ENCODE measurements at places on chromosomes 11 and 22.

DNA sequence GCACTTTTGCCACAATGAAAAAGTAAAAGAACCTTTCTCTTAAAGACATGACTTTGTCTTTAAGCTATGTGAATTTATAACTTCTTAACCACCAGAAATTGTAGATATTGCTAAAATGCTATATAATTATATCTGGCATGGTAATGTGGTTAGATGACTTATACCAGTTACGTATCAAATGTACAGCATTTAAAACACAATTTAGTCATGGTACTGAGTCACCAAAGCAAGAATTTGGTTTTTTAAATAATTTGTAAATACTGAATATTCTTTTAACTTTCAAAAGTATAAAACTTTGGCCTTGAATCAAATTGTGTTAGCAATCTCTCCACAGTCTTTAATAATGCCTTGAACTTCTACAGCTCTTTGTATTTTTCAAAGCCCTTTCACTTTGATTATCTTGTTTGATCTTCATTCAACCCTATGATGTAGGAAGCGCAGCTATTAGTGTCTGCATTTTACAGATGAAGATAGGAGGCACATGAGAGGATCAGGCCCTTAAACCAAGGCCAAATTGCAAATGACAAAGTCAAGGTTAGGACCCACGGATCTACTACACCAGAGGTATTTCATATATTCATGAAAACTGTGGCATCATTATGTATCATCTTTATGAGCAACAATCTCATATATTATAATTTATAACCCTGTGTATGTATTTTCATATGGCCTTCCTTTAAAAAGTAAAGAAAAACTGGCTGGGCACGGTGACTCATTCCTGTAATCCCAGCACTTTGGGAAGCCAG, 4.4 kb upstream of the SYTL2 start:
- DNase-seq, result no peak

GRCh38 chr11:70281156-70281609, 10.7 kb downstream of the PPFIA1 start:
- DNase-seq, result no peak

DNA sequence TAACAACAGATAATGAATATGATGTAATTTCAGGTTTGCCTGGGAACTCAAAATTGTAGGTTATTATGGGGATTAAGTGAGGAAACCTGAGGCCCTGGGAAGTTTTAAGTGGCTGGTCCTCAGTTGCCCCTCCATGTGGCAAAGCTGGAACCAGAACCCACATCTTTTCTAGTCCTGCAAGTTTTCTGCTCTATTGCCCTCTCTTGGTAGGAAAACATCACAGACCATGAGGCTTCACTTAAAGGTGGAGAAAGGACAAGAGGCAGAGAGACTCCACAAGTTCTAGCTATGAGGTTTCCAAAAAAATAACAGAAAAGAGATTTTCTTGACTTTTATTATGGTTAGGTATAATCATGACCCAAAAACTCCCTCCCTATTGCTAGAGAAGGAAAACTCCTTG, 115.5 kb upstream of the DDI1 start:
- no peak for DNase-seq

DNA sequence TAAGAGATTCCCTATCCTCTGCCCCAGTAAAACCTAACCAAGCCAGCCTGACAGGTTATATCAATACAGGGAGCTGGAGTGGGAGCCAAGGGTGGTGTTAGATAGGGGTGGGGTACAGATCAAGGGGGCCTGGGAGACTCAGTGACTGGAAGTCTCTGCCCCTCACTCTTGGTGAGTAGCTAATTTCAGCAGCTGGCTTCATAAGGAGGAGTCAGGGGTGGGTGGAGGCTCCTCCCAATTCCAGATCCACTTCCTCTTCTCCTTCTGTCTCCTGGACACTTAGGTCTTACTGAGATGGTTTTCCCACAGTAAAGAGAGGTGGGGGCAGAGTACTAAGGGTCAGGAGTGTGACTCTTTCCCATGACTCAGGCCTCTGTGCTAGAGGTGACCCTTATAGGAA, 1.1 kb upstream of the VSIG2 start:
- DNase-seq, result no peak

DNA sequence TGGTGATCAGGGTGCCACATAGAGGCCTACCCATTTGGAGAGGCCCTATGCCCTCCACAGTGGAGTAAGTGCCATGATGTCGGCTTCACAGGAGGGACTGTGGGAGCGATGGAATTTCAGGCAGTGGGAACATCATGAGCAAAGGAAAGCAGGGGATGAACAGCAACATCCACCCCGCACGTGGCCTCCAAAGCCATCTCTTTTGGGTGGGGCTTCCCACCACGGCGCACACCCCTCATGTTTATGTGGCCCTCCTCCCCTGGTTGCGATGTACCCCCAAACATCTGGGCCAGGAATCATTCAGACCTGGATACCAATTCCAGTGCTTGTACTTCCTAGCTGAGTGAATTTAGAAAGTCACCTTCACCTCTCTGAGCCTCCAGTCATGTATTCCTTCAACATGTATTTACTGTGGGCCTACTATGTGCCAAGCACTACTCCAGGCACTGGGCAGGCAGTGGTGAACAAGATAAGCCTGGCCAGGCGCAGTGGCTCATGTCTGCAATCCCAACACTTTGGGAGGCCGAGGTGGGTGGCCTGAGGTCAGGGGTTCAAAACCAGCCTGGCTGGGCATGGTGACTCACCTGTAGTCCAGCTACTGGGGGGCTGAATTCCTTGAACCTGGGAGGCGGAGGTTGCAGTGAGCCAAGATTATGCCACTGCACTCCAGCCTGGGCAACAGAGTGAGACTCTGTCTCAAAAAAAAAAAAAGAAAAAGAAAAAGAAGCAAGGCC, 1.8 kb upstream of the MAFF start:
- DNase-seq, result no peak

DNA sequence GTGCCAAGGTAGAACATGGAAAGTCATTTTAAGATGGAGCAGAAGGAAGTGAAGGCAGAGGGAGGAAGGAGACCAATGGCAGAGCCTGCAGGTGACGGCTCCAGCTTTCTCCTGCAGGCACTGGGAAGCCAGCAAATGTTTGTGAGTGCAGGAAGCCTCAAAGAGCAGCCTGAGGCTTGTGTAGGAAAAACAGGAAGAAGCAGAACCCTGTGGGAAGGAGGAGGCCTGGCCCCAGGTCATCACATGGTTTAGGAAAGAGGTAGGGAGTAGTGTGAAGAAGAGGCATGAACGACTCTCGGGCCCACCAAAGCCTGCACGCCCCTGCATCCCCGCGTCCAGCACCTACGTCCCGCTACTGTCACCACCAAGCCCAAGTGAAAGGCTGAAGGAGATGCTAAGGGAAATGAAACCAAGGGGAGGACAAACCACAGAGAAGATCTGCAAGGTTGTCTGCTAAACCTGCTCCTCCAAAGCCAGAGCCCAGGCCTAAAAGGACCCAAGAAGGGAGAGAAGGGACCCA, 151.5 kb downstream of the CHST1 start:
- DNase-seq, result no peak

DNA sequence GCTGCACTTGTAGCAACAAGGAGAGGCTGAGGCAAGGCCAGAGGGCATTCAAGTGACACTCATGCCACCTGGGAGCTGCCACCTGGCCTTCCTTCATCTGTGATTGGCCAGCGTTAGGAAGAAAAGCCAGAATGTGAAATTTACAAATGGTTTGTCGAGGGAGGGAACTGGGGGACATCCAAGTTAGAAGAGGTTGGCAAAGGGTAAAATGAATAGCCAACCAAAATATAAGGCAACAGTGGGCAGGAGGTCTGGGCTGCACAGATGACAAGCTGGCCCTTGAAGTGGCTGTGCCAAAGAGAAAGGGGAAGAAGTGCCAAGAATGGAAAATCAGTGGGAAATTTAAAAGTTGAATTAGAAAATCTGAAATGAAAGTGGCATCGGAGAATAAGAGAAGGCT, 221.4 kb downstream of the C11orf91 start:
- DNase-seq, result no peak

GRCh38 chr22:50399751-50400331, 56.7 kb downstream of the PPP6R2 start:
- peak; percentile 9 for DNase-seq

DNA sequence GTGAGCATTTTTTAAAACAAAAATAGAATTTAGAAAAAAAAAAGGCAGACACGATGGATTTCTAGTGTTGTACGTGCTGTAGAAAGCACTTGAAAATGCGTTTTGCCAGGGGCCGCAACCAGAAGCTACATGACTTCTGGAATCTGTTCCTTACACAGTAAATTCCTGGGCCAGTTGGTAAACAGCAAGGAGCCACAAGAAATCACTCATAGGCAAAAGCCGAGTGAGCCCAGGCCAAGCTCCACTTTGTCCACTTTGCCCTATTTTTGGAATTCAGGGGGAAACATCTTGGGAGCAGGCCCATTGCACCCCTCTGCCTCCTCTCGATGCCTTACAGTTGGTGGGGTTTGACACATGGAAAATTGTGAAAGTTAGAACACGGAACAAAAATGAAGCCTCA, 4.1 kb upstream of the CELSR1 start:
- DNase-seq, result no peak

GRCh38 chr22:46406349-46406748, 70.8 kb downstream of the TRMU start:
- DNase-seq, result no peak

DNA sequence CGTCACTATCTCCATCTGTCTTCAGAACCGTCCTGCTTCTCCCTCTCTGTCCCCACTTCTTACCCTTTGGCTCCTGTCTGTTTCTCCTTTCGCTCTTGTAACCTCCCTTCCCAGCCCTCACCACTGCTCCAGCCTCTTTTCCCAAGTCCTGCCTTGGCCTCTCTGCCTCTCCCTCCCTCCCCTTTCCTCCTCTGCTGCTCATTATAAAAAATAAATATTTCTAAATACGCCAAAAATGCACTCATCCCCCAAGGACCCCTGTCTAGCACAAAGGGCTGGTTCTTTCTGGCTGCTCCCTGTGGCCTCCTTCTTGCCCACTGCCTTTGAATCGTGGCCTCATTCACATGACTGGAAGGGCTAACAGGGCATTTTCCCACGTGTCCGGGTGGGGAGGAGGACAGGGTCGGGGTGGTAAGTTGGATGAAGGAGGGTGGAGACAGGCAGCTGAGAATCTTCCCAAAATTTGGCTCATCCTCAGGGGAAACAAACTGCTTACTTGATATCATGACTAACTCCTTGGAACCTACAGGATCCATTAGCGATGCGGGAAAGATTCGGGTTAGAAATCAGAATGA, 26.4 kb upstream of the OAF start:
- DNase-seq, result no peak

DNA sequence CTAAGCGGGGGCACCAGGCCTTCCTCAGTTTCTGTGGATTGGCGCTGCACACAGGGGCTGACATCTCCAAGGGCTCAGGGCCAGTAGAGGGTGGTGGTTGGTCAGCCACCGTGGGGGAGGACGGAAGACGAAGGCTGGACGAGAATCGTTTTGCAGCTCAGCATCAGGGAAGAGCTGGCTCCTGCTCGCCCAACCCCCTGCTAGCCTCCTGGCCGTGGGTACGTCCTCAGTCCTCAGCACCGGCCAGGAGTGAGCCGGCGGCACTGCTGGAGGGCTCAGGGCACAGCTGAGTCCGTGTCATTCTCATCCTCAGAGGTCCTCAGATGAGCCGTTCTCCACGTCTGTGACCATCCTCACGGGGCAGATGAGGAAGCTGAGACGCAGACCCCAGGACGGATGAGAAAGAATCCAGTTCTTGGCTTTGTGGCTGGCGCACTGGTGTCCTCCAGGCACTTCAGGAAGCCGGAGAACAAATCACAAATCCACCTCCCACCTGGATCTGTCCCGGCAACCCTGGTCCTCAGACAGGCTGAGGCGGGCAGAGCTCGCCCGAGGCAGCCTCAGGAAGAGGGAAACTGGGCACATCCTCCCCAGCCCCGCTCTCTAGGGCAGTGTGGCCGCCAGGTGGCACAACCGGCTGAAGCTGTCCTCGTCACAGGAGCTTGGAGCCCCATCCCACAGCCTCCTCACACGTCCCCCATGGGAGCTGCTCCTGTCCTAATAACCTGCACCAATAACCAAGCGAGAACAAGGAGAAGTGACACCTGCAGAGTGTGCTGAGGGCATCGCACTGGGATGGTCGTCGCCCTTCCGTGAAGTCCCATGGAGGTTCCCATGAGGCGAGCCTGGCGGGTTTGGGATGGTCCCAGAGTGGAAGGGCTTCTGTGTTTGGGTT, 393.7 kb downstream of the BRD1 start:
- no peak for DNase-seq

- no peak for DNase-seq
These were observed 16.8 kb downstream of the PPIL2 start for GRCh38 chr22:21682385-21683175.

- DNase-seq, result no peak
These were observed 36.3 kb downstream of the AP2A2 start for GRCh38 chr11:961921-962320.

GRCh38 chr11:103988595-103988969, 47.9 kb upstream of the DDI1 start:
- DNase-seq, result no peak

- DNase-seq, result no peak
These were observed 35.0 kb downstream of the MAFF start for GRCh38 chr22:38236786-38237185.

GRCh38 chr22:34798605-34799004, 267.4 kb upstream of the ISX start:
- no peak for DNase-seq

DNA sequence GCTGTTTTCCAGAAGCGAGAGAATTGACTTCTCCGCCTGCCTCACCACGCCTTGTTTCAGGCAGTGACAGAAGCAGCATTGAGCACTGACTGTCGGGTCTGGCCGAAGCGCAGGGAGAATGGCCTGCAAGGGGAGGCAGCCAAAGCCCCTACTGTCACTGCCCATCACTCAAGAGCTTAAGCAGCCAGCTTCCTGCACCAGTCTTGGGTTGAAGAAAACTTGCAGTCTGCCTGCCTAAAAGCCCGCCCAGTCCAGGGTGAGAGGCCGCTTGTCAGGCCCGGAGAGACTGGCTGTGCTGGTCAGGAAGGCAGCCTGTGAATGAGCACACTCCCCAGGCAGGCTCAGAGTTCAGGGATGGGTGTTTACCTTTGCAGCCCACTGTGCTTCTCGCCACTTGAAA, 108.3 kb downstream of the PKNOX2 start:
- DNase-seq, result no peak

GRCh38 chr11:124756753-124757227, 4.7 kb upstream of the VSIG2 start:
- no peak for DNase-seq
